ENCODE measurements at places on chromosomes 12 and 14. TPM values are rescaled to one million over a fixed set of nuclear protein-coding genes. Genes with fewer than 3 reads are reported as not detected.

KLRC4 gene
- polyA plus RNA-seq, result not detected

ARHGEF40 gene
- 21.3 TPM for polyA plus RNA-seq

AVPR1A gene
- 0.14 TPM for polyA plus RNA-seq

DBX2 gene
- 0.61 TPM for polyA plus RNA-seq

SLC5A8 gene
- polyA plus RNA-seq, result not detected

C12orf56 gene
- 2.5 TPM for polyA plus RNA-seq

SCARB1 gene
- polyA plus RNA-seq, result 44.7 TPM

EGLN3 gene
- 23.4 TPM for polyA plus RNA-seq

CEBPE gene
- not detected for polyA plus RNA-seq
